Stimulated activated CD4-positive, alpha-beta T cell treated with anti-CD3 and anti-CD28 coated beads, Interleukin-1b, Interleukin-23, amount 100 ng/mL, for 1 hour (primary cell): ENCODE measurements at places on chromosomes 1 and 21.

GRCh38 chr1:99814373-99814900, 35.7 kb upstream of the AGL start:
- DNase-seq = no peak

GRCh38 chr1:168513656-168514404, 30.0 kb downstream of the XCL2 start:
- DNase-seq = no peak

GRCh38 chr1:90371448-90371813, 345.7 kb downstream of the BARHL2 start:
- no peak for DNase-seq

DNA sequence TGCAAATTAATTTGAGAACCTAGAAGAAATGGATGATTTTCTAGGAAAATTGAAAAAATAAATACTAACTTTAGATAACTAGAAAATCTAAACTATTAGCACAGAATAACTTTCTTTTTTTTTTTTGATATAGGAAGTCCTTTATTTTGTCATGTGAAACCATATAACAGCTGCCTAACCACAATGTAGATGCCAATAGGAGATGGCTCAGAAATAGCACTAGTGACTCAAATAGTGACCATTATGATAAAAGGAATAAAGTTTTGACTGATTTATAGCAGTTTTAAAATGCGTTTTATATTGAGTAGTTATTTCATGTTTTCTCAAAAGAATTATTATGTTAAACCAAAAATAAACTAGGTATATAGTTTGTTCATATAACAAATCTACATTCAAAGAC, 158.0 kb upstream of the CACYBP start:
- no peak for DNase-seq

DNA sequence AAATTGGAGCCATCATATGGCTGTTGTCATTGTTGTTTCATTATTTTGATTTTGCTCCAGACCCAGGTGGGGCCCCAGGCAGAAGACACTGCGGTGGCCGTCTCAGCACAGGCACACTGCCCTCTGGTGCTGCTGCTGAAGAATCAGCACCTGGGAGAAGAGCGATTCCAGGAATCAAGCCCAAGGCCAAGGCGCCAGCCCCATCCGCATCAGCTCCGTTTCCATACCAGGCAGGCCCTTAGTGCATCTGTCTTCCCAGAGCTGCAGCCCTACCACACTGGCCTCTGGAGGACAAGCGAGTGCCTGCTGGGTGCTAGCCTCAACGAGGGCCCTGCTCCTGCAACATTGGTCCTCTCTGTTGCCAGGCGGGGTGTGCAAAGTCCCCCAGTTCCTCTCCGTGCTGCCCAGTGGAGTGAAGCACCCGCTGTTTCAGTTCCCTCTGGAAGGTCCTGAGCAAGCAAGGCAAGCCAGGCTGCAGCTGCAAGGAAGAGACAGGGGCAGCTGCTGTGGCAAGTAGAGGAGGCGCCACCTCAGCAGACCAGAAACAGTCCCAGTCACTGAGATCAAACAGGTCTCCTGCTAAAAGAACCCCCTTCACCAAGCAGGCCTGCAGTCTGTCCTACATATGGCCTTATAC, 5.2 kb downstream of the GRIK3 start:
- DNase-seq = no peak

GRCh38 chr21:33642896-33643657, 776 bp downstream of the ITSN1 start:
- no peak for DNase-seq

DNA sequence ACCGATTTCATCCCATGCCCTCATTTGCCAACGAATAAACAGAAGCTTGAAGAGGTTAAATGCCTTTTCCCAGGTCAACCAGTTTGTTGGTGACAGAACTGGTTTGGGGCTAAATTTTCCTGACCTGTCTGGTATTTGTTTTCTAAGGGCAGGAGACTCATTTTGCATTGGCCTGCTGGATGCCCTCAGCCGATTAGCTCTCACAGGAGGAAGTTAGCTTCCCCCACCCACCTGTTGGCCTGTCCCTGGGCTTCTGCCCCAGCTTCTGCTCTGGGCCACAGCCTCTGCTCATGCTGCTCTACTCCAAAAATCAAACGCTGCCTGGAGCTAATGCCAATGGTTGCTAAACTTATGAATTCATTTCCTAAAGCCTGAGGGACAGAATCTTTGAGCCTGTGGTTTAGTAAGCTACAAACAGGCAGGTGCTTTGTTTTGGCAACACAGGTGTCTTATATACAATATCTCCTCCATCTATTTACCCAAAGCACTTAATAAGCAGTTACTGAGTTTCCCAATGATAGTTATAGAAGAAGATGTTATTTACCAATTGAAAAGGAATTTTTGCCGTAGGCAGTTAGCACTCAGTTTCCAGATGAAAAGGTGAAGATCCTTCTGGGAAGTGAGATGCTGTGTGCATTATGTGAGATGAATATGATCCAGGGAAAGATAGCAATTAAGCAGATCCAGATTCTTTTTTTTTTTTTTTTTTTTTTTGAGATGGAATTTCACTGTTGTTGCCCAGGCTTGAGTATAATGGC, 82.3 kb downstream of the TM2D1 start:
- DNase-seq = no peak

DNA sequence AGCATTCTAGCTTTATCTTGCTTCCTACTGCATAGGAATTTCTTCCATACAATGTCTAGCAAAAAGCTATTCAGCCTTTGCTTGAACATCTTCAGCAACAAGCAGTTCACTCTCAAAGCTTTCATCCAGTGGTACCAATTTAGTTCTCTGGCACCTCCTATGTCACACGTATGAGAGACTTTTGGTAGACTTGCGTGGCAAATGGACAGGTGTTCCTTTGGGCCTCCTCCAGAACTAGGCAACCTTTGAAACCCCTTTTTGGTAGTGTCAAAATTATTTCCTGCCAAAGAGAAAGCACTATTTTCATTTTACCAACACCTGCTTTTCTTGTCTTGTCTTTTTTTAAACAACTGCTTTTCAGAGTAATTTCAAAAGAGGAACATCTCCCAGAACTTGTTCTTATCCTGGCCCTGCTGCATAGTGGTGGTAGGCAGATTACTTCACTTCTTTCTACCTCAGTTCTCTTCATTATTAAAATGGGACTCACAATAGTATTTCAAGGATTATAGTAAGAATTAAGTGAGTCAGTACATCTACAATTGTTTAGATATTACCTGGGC, 122.4 kb downstream of the MAST2 start:
- no peak for DNase-seq

DNA sequence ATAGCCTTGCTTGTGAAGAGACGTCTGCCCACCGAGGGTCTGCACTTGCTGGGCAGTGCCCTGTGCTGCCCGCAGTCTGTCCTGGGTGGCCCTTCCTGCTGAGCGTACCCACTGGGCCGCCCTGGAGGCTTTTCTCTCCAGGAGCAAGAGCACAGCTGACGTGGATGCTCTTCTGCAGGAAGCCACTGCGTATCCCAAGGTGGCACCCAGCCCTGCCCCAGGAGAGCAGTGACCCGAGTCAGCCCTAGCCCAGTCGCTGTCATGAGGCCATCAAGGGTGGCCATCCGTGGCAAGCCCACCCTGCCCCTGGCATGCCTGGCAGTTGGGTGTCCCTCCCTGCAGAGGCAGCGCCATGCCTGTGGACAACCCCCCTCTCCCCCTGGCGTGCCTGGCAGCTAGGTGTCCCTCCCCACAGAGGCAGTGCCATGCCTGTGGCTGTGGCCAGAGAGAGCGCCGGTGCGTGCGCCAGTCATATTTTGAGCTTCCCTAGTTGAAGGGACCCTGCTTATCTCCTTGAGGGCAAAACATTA, 51.3 kb upstream of the COL6A1 start:
- DNase-seq = no peak

DNA sequence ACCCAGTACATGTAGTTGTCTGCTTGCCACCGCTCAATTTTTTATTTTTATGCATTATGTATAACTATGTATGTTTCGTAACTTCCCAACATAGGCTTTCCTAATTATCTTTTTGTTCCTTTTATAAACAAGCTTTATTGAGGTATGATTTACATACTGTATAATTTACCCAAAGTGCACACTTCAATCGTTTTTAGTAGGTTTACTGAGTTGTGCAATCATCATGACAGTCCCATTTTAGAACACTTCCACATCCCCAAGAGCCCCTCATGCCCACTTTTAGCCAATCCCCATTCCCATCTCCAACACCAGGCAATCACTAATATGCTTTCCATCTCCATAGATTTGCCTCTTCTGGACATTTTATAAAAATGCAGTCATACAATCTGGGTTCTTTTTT, 14.3 kb upstream of the SLC1A7 start:
- DNase-seq = no peak

DNA sequence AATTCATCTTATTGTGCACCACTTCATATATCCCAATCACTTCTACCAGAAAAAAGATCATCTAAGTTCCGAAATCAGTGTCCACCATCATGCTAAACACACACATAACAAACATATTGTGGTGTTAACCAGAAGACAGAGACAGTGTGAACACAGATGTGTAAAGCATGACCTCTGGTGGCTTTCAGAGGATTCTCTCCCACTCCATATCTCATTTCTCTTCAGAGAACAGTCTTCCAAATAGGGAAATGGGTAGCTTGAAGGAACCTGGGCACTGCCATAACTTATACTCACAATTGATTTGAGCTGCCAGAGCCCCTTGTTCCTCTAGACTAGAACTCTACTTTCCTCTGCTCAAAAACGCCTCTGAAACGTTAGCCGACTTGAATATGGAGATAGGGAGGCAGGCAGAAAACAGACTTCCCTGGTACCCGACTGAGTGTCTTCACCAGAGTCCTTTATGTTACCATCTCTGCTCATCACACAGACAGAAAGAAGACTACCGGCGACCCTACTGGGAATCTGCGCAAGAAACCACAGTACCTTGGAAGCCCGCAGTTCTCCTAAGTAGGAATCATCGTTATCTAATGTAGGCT, 1.8 kb upstream of the ELAPOR1 start:
- no peak for DNase-seq

- DNase-seq = no peak
Measured at GRCh38 chr1:172203902-172204301, 216.6 kb upstream of the C1orf105 start.

DNA sequence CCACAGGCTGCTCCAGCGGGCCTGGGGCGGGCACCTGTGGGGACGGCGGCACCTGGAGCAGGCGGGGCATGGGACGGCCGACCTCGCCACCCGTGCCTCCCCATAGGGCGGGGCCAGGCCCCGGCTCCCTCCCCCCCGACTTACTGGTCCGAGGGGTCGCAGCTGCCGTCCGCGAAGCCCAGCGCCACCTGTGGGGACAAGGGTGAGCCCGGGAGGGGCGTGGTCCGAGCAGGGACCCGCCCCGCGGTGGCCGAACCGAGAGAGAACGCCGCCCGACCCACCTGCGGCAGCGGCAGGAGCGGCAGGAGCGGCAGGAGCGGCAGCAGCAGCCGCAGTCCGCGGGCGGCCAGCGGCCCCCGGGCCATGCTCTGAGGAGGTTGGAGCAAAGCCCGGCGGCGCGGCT, at the start of gene TMEM52:
TMEM52 (minus strand) TSS at position 379 of the 403 bp plus-strand sequence; CDS start at position 365, 14 bp downstream.
- DNase-seq = peak; percentile 17
